ENCODE measurements at places on chromosomes 2 and 18.

DNA sequence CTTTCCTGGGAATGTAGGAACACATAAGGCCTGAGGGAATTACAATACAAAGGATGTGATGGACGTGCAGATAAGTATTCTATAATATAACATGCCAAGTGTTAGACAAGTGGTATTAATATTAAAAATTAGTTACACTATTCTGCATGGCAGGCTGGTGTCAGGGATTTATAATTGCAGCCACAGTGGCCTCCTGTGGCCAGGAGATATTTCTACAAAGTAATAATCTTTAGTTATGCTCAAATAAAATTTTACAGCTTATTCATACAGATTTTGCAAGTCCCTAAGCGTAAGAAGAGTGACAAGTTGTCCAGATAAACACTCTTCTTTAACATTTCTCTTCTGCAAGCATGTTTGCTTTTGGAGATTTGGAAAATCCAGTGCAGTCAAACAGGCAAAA is 90.4 kb upstream of the CBLN2 start:
- DNase-seq: no peak

GRCh38 chr2:205680067-205680466 is 2.2 kb upstream of the NRP2 start:
- no peak for DNase-seq

GRCh38 chr2:12921321-12921720 is 204.6 kb downstream of the TRIB2 start:
- no peak for DNase-seq

GRCh38 chr18:32445846-32446245 is 24.8 kb downstream of the GAREM1 start:
- no peak for DNase-seq

DNA sequence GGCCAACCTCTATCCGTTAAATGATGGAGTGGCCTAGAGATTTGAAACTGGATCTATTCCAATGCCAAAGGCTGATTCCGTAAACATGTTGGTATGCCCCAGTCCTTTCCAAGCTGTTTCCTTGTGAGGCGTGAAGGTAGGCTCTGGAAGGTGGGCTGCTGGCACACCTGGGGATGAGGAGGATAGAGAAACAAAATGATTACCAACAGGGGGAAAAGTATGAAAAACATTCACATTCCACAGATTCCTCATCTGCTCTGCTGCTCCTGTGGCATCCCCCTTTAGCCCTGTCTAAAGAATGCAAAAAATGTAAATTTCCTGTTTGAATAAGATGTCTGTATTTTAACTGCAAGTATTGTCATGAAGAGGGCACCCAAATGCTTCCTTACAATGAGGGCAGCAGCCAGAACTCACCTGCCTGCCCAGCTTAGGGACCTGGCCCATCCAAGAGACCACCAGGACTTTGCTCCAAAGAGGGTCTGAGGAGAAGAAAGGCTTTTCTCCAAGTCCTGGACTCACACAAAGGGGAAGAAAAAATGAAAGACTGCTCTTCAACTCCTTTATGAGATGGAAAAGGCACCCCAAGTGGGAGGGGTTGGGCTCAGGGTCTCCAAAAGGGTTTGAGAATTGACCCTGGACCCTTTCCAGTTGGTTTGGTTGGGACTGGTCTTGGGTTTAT is 132.3 kb upstream of the PELI1 start:
- DNase-seq: no peak

DNA sequence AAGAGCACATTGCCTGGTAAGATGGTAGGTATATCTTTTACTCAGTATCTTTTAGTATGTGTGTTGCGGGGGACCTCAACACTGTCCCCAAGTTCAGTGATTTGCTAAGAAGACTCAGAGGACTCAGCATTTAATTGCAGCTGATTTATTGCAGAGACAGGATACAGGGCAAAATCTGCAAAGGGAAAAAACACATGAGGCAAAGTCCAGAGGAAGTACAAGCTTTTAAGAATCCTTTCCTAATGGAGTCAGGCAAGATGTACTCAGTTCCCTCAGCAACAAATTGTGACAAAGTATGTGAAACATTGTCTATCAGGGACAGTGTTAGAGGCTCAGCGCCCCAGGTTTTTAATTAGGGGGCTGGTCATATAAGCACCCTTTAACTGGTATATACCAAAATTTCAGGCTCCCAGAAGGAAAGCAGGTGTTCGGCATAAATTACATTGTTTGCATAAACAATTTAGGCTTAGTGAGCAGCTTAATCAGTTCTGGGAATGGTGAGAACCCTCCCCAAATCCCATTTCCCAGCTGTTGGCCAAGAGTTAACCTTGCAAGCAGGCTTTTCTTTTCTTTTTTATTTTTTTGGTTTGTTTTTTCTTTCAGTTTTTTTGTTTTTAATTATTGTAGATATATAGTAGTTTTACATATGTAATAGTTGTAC is 41.7 kb downstream of the RAB3GAP1 start:
- DNase-seq: no peak

DNA sequence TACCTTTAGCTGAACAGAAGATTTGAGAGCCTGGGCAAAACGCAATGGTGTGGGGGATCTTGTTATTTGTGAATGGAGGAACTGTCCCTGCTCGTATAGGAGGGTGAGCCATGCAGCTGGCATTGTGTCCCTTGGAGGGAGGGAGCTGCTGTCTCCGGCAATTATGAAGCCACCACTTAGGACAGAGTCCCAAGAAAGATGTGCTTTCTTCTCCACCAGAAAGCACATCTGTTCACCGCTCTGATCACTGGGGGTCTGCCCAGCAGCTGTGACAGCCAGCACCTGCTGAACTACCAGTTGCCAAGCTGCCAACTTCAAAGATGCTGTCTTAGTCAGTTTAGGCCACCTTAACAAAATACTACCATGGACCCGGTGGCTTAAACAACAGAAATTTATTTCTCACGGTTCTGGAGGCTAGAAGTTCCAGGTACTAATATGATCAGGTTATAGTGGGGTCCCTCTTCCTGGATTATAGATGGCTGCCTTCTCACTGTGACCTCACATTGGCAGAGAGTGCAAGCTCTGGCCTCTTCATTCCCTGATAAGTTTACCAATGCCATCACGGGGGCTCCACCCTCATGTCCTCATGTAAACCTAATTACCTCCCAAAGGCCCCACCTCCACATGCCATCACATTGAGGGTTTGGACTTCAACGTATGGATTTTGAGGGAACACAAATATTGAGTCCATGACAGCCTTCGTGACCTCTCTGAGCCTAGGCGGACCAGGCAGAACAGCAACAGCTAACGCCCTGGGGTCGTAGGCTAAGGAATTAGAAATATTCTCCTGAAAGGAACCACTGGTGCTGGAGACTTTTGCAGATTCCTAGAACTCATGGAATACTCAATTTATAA is 148.3 kb downstream of the RHBDD1 start:
- no peak for DNase-seq

GRCh38 chr2:33358878-33359277 is 117.6 kb upstream of the RASGRP3 start:
- no peak for DNase-seq

DNA sequence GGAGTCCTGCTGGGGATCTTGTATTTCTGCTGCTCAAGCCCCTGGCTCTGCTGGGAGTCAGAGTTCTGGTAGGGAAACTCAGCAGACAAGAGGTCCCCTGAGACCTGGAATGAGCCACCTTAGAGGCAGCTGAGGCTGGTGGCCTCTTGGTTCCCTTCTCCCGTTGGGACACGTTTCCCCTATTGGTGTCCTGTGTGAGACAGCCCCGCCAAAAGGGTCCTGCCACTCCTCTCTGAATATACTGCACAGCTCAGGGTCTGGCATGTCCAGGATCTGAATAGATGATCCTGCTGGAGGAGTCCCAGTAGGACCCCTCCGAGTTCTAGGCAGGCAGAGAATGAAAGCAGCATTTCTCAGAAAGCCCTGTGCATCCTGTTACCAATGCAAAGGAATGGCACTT is 2.0 kb upstream of the RALB start:
- DNase-seq: no peak

- DNase-seq: no peak
Measured at GRCh38 chr18:13799396-13799795, 24.6 kb upstream of the MC5R start.
